ENCODE measurements at places on chromosomes 11 and 22.

- no peak for DNase-seq
These were observed 52.8 kb upstream of the APOA1 start for GRCh38 chr11:116890193-116890592.

- no peak for DNase-seq
These were observed 206.5 kb downstream of the FAM181B start for GRCh38 chr11:82527081-82527584.

- DNase-seq = peak; percentile 83
These were observed 12.1 kb upstream of the NFAM1 start for GRCh38 chr22:42444077-42444904.

- DNase-seq = no peak
These were observed 966 bp upstream of the CASP12 start for GRCh38 chr11:104899226-104899625.

- DNase-seq = no peak
These were observed 116.0 kb upstream of the DDI1 start for GRCh38 chr11:103920449-103920848.

DNA sequence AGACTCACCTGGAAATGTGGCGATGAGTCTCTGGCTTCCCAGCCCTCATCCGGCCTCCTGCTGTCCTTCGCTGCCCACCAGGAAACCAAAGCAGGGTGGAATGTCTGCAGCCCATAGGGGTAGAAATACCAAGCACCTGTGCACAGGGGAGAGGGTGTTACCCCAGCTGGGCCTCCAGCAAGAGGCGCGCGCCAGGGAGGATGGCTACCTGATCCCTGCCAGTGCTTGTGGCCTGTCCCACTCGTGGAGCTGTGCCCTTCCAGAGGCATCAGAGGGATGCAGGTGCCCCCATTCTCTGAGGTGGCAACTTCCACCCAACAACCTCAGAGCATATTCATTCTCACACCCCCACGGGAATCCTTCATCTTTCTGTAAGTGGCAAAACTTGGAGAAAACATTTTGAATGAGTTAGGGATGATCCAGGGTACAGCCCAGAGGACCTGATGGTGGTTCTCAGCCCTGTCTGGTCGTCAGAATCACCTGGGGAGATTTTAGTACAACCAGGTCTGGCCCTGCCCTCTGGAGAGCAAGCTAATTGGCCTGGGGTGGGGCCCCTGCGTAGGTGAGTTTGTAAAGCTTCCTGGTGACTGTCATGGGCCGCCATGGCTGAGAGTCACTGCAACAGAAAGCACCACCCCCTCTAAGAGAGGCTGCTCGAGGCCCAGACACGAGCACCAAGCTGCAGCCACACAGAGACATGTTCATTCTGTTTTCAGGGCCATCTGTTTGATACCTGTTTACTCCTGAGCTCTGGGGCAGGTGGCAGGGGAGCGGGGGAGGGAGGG lies 9.9 kb downstream of the SUN2 start:
- DNase-seq = no peak

DNA sequence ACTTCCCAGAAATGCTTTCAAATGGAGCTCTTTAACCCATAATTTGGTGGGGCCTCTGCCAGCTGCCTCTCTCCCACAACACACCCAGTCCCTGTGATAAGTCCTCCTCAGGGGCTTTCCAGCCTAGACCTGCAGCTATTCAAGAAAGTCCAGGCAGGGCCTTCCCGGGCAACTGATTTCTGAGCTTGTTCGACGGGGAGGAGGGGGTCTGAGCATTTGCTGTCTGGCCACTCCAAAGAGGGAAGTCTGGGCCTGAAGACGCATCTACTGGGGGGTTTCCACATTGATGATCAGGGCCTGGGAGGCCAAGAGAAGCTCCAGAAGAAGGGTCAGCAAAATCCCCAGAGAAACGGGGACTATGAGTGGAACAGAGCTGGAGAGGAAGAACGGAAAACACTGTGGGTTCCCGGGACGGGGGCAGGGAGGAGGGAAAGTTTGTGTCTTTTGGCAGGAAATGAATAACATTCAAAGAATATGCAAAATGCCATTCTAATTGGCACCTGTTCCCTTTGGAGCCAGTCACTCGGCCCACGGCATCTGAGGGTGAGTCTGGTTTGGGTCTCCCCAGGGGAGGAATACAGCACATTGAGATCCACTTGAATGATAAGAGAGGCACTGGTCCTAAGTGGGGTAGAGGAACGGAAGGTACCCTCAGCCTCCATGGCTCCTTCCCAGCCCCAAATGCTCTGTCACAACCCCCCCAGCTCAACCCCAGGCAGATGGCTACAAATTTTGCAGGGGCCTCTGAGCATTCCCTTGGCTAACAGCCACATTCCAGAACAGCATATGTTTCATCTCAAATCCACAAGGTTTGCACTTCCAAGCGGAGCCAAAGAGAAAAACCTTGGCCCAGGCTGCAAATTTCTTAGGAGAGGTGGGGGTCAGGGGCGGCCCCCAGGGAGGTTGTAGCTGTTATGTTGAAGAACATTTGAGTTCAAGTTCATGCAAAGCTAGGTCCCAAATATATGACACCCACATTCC lies 72.0 kb downstream of the RPUSD4 start:
- no peak for DNase-seq

DNA sequence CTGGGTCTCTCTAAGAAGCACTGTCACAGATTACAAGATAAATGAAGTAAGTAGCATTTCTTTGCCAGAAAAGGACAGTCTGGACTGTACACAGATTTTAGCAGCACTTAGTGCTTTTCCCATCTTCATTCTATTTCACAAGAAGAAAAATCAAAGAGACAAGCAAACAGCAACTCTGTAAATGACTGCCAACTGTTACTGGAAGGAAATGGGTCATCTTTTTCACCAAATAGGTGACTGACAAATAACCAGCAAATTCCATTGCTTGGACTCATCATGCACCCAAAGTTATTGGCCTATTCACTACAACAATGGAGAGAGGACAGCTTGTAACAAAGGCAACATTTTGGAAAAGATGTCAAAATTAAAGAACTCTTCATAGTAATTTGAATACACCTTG lies 28.9 kb upstream of the CARD18 start:
- DNase-seq = no peak

- no peak for DNase-seq
These were observed 35.5 kb downstream of the USP28 start for GRCh38 chr11:113839842-113840241.

DNA sequence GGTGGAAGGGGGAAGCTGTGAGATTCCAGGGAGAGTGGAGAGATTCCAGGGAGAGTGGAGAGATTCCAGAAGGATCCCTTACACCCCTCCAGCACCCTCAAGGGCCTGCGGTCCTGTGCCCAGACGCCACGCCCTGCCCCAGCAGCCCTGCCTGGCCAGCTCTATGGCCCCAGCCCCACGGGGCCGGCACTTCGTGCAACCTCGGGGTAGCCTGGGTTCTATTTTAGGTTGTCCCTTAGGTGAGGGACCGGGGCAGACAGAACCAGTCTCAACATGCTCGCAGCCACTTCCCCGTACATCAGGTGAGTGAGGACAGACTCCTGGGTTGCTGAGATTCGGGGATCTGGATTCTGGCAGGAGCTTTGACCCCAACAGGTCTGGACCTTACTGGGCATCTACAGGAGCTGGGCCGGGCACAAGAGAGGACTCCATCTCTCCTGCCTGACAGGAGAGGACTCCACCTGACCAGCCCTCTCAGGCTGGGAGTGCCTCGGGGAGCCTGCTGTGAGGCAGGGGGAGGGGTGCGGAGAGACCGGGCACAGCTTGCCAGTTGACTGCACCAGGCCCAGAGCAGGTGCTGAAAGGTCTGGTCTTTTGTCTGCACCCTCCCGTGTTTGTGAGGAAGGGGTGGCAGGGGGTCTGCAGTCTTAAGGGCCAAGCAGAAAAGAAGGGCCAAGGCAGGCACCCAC lies 8.5 kb upstream of the ADORA2A start:
- DNase-seq = no peak

DNA sequence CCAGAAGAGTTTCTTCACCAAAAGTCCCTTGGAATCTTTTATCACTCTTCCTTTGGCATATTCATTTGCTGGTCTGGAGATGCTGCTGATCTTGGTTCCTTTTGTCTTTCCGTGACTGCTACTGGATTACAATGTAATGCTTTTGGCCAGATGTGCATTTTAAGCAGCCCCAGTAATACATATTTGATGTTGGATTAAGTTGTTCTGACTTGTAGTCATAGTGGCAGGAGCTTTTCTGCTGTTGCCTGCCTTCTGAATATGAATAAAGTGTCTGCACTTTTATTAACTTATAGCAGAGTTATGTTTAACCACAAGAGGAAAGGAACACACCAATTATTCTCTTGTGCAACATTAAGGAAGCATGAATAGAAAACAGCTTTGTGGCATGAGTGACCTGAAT lies 360.0 kb upstream of the DDI1 start:
- DNase-seq = no peak

DNA sequence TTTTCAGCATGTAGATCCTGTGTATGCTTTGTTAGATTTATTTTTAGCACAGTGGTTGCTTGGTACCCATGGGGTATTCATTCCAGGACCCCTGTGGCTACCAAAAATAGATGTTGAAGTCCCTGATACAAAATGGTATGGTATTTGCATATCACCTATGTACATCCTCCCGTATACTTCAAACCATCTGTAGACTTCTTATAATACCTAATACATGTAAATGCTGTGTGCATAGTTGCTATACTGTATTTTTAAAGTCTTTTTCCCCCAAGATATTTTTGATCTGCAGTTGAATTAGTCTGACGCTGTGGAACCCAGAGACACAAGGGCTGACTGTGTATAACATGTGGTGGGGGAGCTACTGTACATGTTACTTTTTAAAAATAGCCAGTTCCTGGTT lies 101.1 kb downstream of the ATXN10 start:
- no peak for DNase-seq

DNA sequence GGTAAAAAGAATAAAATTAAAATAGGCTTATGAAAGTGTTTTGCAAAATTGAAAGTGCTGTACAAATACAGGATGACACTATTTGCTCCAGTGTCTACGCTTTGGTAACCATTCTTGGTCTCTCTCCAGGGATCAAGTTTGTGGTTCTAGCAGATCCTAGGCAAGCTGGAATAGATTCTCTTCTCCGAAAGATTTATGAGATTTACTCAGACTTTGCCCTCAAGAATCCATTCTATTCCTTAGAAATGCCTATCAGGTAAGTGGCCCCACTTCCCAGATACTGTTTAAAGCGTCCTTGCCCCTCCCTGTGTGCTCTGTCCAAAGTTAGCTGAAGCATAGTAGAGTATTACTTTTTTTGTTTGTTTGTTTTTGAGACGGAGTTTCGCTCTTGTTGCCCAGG lies 3.1 kb downstream of the TRAPPC4 start:
- DNase-seq = no peak

- no peak for DNase-seq
These were observed 4.3 kb downstream of the PRAME start for GRCh38 chr22:22554587-22555284.

DNA sequence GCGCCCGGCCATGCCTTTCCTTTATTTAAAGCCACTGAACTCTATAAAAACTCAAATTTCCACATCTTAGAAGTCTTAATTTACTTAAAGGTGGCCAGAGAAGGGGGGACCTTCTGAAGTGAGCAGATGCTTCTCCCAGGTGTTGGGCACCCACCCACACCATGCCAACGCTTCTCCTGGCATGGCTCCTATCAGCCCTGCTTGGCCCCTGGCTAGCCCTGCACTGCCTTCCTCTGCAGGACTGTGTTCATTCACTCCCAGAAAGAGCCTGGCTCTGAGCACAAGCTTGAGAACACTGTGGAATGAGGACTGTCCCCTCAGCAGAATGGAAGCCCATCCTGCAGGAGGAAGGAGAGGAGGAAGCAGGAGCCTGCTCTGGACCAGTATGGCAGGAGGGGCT lies 34.6 kb upstream of the ARFGAP3 start:
- no peak for DNase-seq

Measured in HuH-7.5 (cell line).